ENCODE measurements at places on chromosomes 6 and 20.

DNA sequence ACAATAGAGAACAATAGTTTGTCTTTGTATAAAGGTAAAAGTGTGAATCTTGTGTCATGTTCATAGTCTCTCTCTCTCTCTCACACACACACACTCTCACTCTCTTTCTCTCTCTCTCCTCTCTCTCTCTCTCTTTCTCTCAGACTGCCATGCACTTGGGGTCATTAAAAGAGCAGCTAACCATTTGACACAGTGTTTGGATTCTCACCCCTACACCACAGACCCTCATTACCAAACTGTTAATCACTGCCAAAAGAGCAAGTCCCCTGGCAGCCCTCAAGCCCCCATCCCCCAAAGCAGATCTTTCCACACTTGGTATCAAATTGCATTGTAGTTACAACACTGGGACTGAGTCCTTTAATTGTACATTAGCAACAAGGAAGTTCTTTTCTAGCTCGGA is 305.8 kb upstream of the RSPO3 start:
- H3K4me3 ChIP-seq: no peak overlapping the region
- H3K27me3 ChIP-seq: no peaks in the 10 kb centered on the region
- no peaks in the 10 kb centered on the region for H3K4me1 ChIP-seq
- H3K36me3 ChIP-seq: no peaks in the 10 kb centered on the region

- H3K36me3 ChIP-seq: no peaks in the 10 kb centered on the region
- no peaks in the 10 kb centered on the region for H3K27me3 ChIP-seq
- DNase-seq: no peak
- H3K4me3 ChIP-seq: no peak overlapping the region
These were observed 38.0 kb downstream of the HIVEP2 start for GRCh38 chr6:142906945-142907470.

DNA sequence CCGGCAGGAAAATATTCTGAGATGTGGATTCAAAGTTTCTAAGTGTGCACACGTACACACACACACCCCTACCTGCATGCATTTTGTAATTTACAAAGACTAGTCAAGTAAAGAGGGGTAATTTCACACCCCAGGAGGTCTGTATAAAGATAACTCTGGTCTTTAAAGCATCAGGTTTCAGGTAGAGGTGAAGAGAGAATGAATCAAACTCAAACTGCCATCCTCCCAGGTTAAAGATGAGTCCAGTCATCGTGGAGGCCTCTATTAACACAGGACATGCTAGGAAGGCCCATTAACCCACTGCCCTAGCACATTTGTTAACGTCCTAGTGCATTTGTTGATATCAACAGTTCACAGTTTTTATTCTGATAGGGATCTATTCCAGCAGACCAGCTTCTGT is 3.5 kb upstream of the HLA-DRA start:
- no peak for DNase-seq
- H3K4me3 ChIP-seq: no peak overlapping the region
- peaks cover 7% of the 10 kb centered on the region for H3K4me1 ChIP-seq

DNA sequence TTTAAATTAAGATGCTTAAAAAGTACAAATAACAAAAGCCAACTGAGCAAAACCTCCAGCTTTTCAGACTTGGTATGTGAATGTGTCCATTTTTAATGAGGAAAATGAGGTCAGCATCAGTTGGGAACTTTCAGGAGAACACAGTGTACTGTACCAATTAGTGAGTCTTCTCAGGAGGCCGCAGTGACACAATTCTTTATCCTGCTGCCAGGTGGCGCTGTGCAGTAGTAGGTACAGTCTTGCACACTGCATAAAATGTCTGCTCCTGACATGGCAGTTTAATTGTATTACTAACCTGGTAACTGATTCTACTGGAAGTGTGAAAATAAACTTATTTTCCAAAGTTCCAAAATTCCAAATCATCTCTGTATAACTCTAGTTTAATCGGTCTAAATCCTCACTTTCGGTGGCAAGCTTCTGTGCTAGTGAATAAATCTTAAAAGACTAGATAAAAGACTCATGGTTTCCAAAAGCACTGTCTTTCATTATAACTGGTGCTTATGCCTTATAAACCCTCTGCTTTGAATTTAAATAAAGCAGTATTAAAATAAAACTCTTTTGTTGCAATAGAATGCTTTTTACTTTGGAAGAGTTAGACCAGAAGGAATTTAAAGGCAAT is 214.8 kb upstream of the MMS22L start:
- no peaks in the 10 kb centered on the region for H3K36me3 ChIP-seq
- no peak overlapping the region for H3K4me3 ChIP-seq
- H3K27ac ChIP-seq: no peak overlapping the region
- H3K4me1 ChIP-seq: no peaks in the 10 kb centered on the region
- DNase-seq: peak; percentile 89

DNA sequence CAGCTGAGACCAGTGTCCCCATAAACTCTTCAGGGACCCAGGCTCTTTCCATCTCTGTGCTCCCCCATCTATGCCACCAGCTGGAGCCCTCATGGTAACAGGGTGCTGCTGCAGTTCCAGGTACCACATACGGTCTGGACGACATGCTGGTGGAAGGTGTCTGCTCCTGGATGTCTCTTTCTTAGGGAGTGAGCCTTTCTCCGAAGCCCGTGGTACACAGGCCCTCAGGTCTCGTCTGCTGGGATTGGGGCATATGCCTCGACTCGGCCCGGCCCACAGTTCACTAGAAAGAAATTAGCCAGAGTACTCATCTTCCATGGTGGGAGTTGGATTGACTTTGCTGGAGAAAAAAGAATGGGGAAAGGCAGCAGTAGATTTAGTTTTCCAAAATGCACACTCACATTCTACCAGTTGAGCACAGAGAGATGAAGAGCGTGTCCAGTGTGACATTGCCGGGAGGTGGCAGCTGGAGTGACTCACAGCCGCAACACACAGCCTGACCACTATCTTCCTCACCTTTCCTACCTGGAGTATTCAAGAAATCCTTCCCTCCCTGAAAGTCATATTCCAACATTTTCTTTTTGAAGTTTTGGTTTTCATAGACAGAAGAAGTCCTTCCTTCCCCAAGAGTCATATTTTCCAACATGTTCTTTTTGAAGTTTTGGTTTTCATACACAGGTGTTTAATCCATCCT is 18.6 kb upstream of the SPO11 start:
- H3K4me3 ChIP-seq: no peak overlapping the region
- no peaks in the 10 kb centered on the region for H3K4me1 ChIP-seq
- H3K36me3 ChIP-seq: no peaks in the 10 kb centered on the region
- peaks cover 9% of the 10 kb centered on the region for H3K27me3 ChIP-seq
- H3K27ac ChIP-seq: no peak overlapping the region

- no peaks in the 10 kb centered on the region for H3K27me3 ChIP-seq
- DNase-seq: no peak
- peak overlapping the region; percentile 97 for H3K27ac ChIP-seq
- H3K36me3 ChIP-seq: no peaks in the 10 kb centered on the region
- no peak overlapping the region for H3K4me3 ChIP-seq
These were observed 1.1 kb upstream of the HLA-C start for GRCh38 chr6:31272836-31273626.

DNA sequence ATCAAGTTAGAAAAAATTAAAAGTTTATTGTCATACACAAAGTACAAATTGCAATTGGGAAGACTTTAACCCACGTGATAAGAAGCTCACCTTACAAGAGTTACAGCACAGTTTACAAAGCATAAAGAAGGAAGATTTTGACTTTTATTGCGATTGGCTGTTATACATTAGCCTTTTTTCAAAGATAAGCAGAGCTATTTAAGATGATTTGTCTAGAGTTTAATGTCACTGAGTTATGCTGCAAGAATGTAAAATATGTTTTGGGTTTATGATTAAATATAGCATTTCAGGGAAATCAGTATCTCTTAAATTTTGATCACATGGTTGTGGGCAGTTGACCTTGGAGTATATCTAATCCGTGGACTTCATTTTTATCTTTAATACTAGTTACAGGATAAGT is 664.2 kb upstream of the PTCHD4 start:
- no peak overlapping the region for H3K4me3 ChIP-seq
- DNase-seq: no peak
- H3K27me3 ChIP-seq: no peaks in the 10 kb centered on the region

GRCh38 chr6:145818796-145819195 is 4.2 kb upstream of the FBXO30 start:
- H3K4me3 ChIP-seq: no peak overlapping the region
- H3K27me3 ChIP-seq: no peaks in the 10 kb centered on the region
- no peak for DNase-seq

DNA sequence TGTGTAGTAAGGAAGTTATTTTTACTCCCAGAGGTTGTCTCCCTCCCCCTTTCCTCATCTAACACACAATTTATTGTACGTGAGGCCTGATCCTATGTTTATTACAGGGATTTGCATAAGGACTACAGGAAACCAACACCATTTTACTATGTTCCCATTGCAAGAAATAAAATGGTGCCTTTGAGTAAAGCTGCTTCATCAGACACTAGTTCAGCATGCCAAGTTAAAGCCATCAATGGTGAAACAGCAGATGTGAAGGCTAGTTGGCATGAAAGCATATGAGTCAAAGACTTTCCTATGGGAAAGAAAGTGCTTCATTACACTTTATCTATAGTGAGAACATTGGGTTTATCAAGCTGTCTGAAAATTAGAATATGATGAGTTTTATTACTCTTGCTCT is 543.0 kb downstream of the GRIK2 start:
- no peak overlapping the region for H3K4me3 ChIP-seq
- no peaks in the 10 kb centered on the region for H3K4me1 ChIP-seq
- H3K36me3 ChIP-seq: no peaks in the 10 kb centered on the region
- H3K27ac ChIP-seq: no peak overlapping the region
- H3K27me3 ChIP-seq: no peaks in the 10 kb centered on the region

DNA sequence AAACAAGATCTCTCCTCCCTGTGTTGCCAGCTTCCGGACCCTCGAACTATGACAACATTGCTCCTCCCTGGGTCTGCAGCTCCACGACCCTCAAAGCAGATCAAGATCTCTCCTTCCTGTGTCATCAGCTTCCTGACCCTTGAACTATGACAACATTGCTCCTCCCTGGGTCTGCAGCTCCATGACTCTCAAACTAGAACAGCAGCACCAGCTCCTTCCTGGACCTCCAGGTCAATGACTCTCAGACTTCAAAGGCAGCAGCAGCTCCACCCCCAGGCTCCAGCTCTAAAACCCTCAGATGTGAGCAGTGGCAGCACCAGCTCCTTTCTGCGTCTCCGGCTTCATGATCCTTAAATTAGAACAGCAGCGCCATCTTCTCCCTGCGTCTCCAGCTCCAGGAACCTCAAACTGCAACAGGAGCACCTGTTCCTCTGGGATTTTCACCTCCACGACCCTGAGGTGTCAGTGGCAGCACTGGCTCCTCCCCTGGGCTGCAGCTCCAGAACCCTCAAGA is 341.0 kb upstream of the SULF2 start:
- no peaks in the 10 kb centered on the region for H3K4me1 ChIP-seq
- DNase-seq: no peak
- H3K36me3 ChIP-seq: no peaks in the 10 kb centered on the region
- no peak overlapping the region for H3K4me3 ChIP-seq

GRCh38 chr6:148905901-148906300 is 159.1 kb downstream of the UST start:
- no peak overlapping the region for H3K4me3 ChIP-seq
- H3K4me1 ChIP-seq: no peaks in the 10 kb centered on the region
- H3K27ac ChIP-seq: no peak overlapping the region
- DNase-seq: no peak

- no peaks in the 10 kb centered on the region for H3K36me3 ChIP-seq
- no peak for DNase-seq
These were observed 24.6 kb downstream of the DNAAF9 start for GRCh38 chr20:3382836-3383235.

- H3K36me3 ChIP-seq: no peaks in the 10 kb centered on the region
- no peak overlapping the region for H3K4me3 ChIP-seq
- DNase-seq: no peak
- no peak overlapping the region for H3K27ac ChIP-seq
- H3K4me1 ChIP-seq: no peaks in the 10 kb centered on the region
These were observed 11.4 kb downstream of the PKIB start for GRCh38 chr6:122621638-122622037.

DNA sequence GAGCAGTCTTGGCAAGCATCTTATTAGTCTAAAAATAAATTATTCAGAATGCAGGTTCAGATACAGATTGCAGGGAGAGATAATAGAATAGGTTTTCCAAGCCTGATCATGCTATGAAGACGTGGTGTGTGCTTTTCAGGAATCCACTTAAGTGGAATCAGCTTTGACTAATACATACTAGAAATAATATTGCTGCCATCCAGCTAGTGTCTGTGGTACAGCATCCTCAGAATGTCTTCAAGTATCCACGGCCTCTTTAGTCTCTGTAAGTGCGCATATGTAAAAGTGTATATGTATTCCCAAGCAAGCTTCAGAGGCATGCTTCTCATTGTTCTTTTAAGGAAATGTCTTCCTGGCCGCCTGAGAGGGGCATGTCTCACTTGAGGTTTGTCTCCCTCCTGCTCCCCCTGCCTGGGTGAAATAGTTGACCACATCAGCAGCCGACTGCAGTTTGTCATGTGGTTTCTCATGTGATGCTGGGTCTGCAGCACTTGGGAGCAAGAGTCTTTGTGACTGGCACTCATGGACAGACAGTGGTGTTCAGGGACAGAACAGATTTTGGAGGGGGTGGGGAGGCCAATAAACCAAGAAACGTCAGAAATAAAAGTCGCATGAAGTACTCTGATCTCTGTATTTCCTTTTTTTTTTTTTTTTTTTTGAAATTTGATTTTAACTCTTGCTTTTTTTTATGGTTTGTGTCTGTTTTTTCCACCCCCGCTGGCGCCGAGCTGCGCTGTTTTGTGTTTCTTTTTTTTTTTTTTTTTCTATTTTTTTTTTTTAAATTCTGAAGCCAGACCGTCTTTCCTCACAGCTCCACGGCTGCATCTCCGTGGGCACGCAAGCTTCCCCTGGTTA is 150.8 kb downstream of the PRL start:
- no peak overlapping the region for H3K4me3 ChIP-seq
- no peaks in the 10 kb centered on the region for H3K36me3 ChIP-seq
- no peak overlapping the region for H3K27ac ChIP-seq
- no peaks in the 10 kb centered on the region for H3K27me3 ChIP-seq

DNA sequence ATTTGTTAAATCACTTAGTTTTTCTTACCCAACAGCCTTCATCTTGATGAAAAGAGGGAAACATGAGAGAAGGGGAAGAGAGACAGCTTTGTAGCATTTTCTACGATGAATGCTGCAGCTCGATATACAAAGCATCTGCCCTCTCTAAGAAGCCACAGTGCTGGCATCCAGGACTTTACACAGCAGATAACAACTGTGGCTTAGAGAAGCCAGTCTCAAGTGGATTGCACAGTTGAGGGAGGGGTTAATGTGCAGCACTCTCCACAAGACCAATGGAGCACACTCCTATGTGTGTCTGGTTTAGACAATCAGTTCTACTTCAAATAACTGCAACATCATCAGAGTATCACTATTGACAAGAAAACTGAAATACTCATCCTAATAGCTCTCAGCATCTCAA is 5.8 kb downstream of the C6orf120 start:
- no peaks in the 10 kb centered on the region for H3K27me3 ChIP-seq
- no peak for DNase-seq
- no peaks in the 10 kb centered on the region for H3K36me3 ChIP-seq
- H3K4me3 ChIP-seq: no peak overlapping the region

DNA sequence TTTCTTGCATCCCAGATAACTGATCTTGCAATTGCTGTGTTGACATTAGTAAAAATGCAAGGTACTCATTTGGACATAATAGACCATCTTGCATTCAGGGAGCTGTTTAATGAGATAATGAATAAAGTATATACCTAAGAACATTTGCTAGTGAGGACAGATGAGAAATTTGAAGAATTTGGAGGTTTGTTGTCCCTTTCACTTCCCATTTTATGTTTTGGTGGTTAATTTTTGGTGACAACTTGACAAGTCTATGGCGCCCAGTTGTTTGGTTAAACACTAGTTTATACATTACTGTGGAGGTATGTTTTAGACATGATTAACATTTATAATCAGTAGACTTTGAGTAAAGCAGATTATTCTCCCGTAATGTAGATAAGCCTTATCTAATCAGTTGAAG is 300.2 kb upstream of the SYNCRIP start:
- H3K36me3 ChIP-seq: no peaks in the 10 kb centered on the region
- no peaks in the 10 kb centered on the region for H3K27me3 ChIP-seq
- H3K4me3 ChIP-seq: no peak overlapping the region
- DNase-seq: no peak
- no peak overlapping the region for H3K27ac ChIP-seq

Data from adrenal gland (tissue), 19 donors.